Upper lobe of right lung (tissue), 1 donor: ENCODE measurements at places on chromosomes 6 and 20. TPM values are rescaled to one million over a fixed set of nuclear protein-coding genes. Genes with fewer than 3 reads are reported as not detected.

PNPLA1 gene
- 0.35 TPM for total RNA-seq

PLCB4 gene
- total RNA-seq = 7.9 TPM

PHACTR1 gene
- 72.8 TPM for total RNA-seq

SLC17A2 gene
- total RNA-seq = not detected

MAP1LC3A gene
- total RNA-seq = 45.9 TPM

DNA sequence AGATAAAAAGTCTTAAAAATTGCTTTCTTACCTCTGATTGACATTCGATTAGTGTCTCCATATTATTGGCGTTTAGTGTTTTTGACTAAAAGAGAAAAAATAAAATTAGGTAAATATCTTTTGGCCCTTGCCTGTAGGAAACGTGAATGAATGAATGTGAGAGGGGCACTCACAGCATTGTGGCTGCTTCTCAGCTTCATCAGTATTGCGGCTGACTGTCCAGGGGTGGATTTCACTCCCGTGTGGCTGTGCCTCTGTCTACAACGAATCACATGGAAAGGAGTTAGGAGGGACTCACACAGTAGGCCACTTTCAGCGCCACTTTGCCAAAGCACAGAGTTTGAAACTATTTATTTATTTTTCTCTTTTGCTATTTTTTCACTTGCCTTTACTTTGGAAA lies 844 bp downstream of the TAGAP start:
- H3K4me3 ChIP-seq = peak overlapping the region; percentile 49
- H3K4me1 ChIP-seq = peaks cover 29% of the 10 kb centered on the region
- H3K27me3 ChIP-seq = no peaks in the 10 kb centered on the region
- H3K36me3 ChIP-seq = peaks cover 8% of the 10 kb centered on the region
- peak overlapping the region; percentile 63 for H3K27ac ChIP-seq

DNA sequence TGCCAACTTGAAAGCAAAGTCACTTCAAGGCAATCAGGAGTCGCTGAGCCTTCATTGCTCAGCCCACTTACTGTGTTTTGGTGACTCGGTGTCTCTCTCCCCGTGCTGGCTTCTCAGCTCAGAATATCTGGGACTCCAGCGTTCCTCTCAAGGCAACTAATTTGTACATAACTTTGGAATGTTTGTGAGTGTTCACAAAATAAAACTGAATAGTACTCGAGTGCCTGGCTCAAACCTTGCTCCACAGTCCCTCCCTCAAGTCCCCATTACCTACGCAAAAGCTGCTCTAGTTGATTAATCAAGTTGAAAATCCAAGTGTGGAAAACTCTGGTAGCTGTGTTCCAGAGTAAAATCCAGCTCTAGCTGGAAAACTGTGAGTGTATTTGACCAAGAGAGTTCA lies 8.6 kb downstream of the IPCEF1 start:
- H3K27me3 ChIP-seq = no peaks in the 10 kb centered on the region
- no peak overlapping the region for H3K4me3 ChIP-seq
- no peak overlapping the region for H3K27ac ChIP-seq
- no peaks in the 10 kb centered on the region for H3K4me1 ChIP-seq
- H3K36me3 ChIP-seq = no peaks in the 10 kb centered on the region

- H3K4me1 ChIP-seq = no peaks in the 10 kb centered on the region
- no peaks in the 10 kb centered on the region for H3K27me3 ChIP-seq
- H3K4me3 ChIP-seq = no peak overlapping the region
Observed at GRCh38 chr6:107443608-107444267, 15.6 kb downstream of the PDSS2 start.

DNA sequence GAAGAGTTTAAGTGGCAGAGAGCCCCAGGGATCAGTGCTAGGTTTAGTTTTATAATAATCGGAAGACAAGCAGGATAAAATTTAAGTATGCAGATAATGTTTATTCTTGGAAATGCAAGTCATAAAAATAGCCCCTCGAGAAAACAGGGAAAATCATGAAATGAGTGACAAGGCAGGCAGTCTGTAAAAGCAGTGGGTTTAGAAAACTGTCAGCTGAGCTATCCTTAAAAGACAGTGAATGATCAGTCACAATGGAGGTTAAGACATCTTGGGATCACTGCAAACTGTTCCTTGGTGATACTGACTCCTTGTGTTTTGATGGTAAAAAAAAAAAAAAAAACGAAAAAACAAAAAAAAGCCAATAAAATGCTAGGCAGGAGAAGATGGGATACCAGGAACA lies 61.3 kb upstream of the BCLAF1 start:
- H3K4me1 ChIP-seq = no peaks in the 10 kb centered on the region
- no peak for DNase-seq
- no peak overlapping the region for H3K4me3 ChIP-seq
- H3K27ac ChIP-seq = no peak overlapping the region
- H3K27me3 ChIP-seq = no peaks in the 10 kb centered on the region

DNA sequence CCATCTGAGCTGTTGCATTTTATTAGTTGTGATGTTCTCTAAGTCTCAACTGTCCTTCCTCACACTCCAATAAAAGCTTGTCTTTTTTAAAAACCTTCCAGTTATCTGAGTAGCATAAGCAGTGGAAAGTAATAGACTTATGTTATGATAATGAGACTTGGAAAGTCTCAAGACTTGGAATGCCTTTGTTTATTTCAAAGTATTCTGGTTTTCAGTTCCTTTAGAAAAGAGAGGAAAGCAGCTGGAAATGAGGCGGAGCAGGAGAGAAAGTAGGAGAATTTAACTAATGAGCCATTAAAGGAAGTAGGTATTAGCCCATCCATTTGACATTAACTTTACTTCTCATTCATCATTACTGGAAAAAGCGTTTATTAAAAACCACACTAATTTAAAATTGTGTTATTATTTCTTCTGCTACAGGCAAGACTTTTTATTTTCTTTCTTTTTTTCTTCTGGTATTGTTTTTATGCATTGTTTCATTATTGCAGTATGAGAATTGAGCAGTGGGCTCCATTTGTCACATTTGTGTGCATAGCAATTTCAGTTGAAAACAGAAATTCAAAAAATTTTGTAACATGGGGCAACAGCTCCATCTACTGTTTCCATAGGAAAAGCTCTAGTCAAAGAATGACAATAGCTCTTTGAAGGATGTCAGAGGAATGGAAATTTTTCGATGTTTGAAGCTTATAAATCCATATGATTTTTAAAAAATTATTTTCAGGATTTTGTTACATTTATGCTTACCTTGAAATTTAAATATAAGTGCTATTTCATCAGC lies 194.8 kb downstream of the COL9A1 start:
- no peaks in the 10 kb centered on the region for H3K36me3 ChIP-seq
- H3K27ac ChIP-seq = no peak overlapping the region
- DNase-seq = no peak
- no peak overlapping the region for H3K4me3 ChIP-seq
- no peaks in the 10 kb centered on the region for H3K4me1 ChIP-seq
- H3K27me3 ChIP-seq = no peaks in the 10 kb centered on the region

GRCh38 chr6:151352410-151353396 lies 38.7 kb downstream of the ZBTB2 start:
- no peaks in the 10 kb centered on the region for H3K4me1 ChIP-seq
- DNase-seq = no peak
- peaks cover 8% of the 10 kb centered on the region for H3K36me3 ChIP-seq
- H3K4me3 ChIP-seq = no peak overlapping the region
- no peaks in the 10 kb centered on the region for H3K27me3 ChIP-seq

- no peaks in the 10 kb centered on the region for H3K36me3 ChIP-seq
- no peak for DNase-seq
- H3K4me3 ChIP-seq = no peak overlapping the region
Observed at GRCh38 chr6:28008053-28008452, 51.0 kb downstream of the OR2B6 start.

- H3K4me1 ChIP-seq = peaks cover 6% of the 10 kb centered on the region
- no peak overlapping the region for H3K4me3 ChIP-seq
- no peak for DNase-seq
- no peaks in the 10 kb centered on the region for H3K36me3 ChIP-seq
- H3K27ac ChIP-seq = peak overlapping the region; percentile 65
- H3K27me3 ChIP-seq = no peaks in the 10 kb centered on the region
Observed at GRCh38 chr20:50654904-50655303, 36.4 kb downstream of the RIPOR3 start.

DNA sequence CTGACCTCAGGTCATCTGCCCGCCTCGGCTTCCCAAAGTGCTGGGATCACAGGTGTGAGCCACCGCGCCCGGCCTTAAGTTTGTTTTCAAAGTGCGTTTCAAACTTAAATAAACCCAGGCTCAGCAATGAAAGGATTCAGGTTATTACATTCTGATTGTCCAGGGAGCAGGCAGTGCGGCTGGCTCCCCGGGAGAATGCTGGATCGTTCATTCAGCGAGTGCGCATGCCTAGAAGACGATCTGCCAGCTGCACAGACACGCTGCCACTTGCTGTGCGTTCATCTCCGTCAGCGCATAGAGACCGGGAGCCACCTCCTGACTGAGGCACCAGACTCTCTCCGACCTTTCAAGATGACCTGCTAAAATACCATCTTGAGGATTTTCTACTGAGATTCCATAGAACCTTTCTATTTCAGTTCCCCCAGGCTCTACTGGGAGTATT lies 163.9 kb upstream of the ZNF217 start:
- no peak overlapping the region for H3K4me3 ChIP-seq
- H3K4me1 ChIP-seq = no peaks in the 10 kb centered on the region
- DNase-seq = no peak

- H3K4me1 ChIP-seq = no peaks in the 10 kb centered on the region
- H3K27me3 ChIP-seq = no peaks in the 10 kb centered on the region
- H3K4me3 ChIP-seq = no peak overlapping the region
Observed at GRCh38 chr20:37954626-37955025, 51.7 kb downstream of the VSTM2L start.

GRCh38 chr6:71248306-71248765 lies 40.3 kb upstream of the OGFRL1 start:
- H3K36me3 ChIP-seq = no peaks in the 10 kb centered on the region
- H3K27ac ChIP-seq = no peak overlapping the region
- H3K27me3 ChIP-seq = no peaks in the 10 kb centered on the region
- no peak overlapping the region for H3K4me3 ChIP-seq
- DNase-seq = no peak
- H3K4me1 ChIP-seq = peaks cover 23% of the 10 kb centered on the region

DNA sequence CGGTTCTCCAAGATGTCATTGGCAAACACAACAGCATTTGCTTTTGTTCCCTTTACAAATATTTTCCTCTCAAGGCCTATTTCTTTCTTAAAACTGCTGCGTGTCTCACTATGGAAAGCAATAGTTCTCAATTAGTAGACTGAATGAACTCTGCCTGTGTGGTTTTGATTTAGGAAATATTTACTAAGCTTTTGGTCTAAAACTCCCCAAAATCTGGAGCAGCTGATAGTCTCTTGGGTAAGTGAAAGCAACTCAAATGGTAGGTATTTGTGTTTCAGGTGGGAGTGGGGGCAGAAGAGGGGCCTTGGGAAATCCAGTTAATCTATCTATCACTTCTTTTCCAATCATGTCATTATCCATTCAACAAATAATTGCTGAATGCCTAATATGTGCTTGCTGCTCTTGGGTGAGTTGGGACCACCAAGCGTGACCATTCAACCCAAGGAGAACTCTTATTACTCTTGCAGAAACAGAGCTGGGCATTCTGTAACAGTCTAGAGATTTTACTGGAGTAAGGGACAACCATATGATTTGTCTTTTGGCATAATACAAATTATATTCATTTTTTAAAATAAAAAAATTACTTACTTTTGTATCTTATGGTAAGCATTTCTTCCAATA lies 33.2 kb upstream of the ADTRP start:
- no peaks in the 10 kb centered on the region for H3K36me3 ChIP-seq
- no peaks in the 10 kb centered on the region for H3K27me3 ChIP-seq
- no peak overlapping the region for H3K4me3 ChIP-seq
- DNase-seq = no peak

- no peaks in the 10 kb centered on the region for H3K36me3 ChIP-seq
- H3K27ac ChIP-seq = no peak overlapping the region
- H3K4me3 ChIP-seq = no peak overlapping the region
- H3K4me1 ChIP-seq = no peaks in the 10 kb centered on the region
- peak; percentile 66 for DNase-seq
- H3K27me3 ChIP-seq = no peaks in the 10 kb centered on the region
Observed at GRCh38 chr6:118980063-118980462, 45.1 kb upstream of the MCM9 start.

- no peaks in the 10 kb centered on the region for H3K36me3 ChIP-seq
- H3K4me3 ChIP-seq = no peak overlapping the region
- no peaks in the 10 kb centered on the region for H3K4me1 ChIP-seq
- no peak for DNase-seq
- H3K27me3 ChIP-seq = no peaks in the 10 kb centered on the region
- H3K27ac ChIP-seq = no peak overlapping the region
Observed at GRCh38 chr20:11429168-11429567, 488.5 kb upstream of the BTBD3 start.

GRCh38 chr6:15515660-15516375 lies 147.0 kb downstream of the DTNBP1 start:
- no peaks in the 10 kb centered on the region for H3K4me1 ChIP-seq
- H3K27me3 ChIP-seq = no peaks in the 10 kb centered on the region
- H3K4me3 ChIP-seq = no peak overlapping the region
- H3K36me3 ChIP-seq = peaks cover 71% of the 10 kb centered on the region
- H3K27ac ChIP-seq = no peak overlapping the region
- DNase-seq = no peak

DNA sequence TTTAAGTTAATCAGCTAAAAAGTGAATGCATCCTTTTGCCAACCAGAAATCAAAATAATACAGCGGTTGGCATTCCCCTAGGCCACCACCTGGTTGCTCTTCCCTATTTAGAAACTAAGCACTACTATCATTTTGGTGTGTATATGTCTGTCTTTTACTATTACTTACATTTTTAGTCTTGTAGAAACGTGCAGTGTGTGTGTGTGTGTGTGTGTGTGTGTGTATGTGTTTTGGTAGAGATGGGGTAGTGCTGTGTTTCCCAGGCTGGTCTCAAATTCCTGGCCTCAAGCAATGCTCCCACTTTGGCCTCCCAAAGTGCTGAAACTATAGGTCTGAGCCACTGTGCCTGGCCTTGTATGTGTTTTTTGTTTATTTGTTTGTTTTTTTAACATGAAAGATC lies 27.4 kb downstream of the MYO6 start:
- no peaks in the 10 kb centered on the region for H3K36me3 ChIP-seq
- H3K27me3 ChIP-seq = no peaks in the 10 kb centered on the region
- DNase-seq = no peak
- no peak overlapping the region for H3K4me3 ChIP-seq
- H3K27ac ChIP-seq = no peak overlapping the region

- H3K4me1 ChIP-seq = no peaks in the 10 kb centered on the region
- no peak overlapping the region for H3K4me3 ChIP-seq
- no peaks in the 10 kb centered on the region for H3K27me3 ChIP-seq
- no peak overlapping the region for H3K27ac ChIP-seq
- no peak for DNase-seq
- H3K36me3 ChIP-seq = peaks cover 5% of the 10 kb centered on the region
Observed at GRCh38 chr6:127436578-127437110, 22.5 kb downstream of the KIAA0408 start.

- no peaks in the 10 kb centered on the region for H3K4me1 ChIP-seq
- H3K27ac ChIP-seq = no peak overlapping the region
- peak overlapping the region; percentile 5 for H3K4me3 ChIP-seq
- H3K27me3 ChIP-seq = no peaks in the 10 kb centered on the region
Observed at GRCh38 chr6:163180874-163181541, 233.5 kb upstream of the QKI start.

- no peak for DNase-seq
- no peaks in the 10 kb centered on the region for H3K4me1 ChIP-seq
- H3K27me3 ChIP-seq = no peaks in the 10 kb centered on the region
- no peak overlapping the region for H3K4me3 ChIP-seq
Observed at GRCh38 chr6:783966-784735, 91.2 kb upstream of the EXOC2 start.

- DNase-seq = no peak
- no peak overlapping the region for H3K4me3 ChIP-seq
- peak overlapping the region; percentile 78 for H3K27ac ChIP-seq
- H3K36me3 ChIP-seq = peaks cover 14% of the 10 kb centered on the region
- peaks cover 54% of the 10 kb centered on the region for H3K4me1 ChIP-seq
Observed at GRCh38 chr6:52517502-52518278, 59.2 kb downstream of the TRAM2 start.
